SJSA1 (cell line): ENCODE measurements at places on chromosomes 13 and 19. TPM values are rescaled to one million over a fixed set of nuclear protein-coding genes. Genes with fewer than 3 reads are reported as not detected.
A peak's percentile ranks its signal among the peaks of the same experiment; 100 is the strongest.

ZNF560 gene
- not detected in 2 replicates for total RNA-seq

ARL11 gene
- total RNA-seq, result 0.03 TPM in 1 of 2 replicates, not detected in the other

SIGLEC8 gene
- total RNA-seq, result not detected in 2 replicates

C13orf42 gene
- total RNA-seq, result not detected in 2 replicates

DNA sequence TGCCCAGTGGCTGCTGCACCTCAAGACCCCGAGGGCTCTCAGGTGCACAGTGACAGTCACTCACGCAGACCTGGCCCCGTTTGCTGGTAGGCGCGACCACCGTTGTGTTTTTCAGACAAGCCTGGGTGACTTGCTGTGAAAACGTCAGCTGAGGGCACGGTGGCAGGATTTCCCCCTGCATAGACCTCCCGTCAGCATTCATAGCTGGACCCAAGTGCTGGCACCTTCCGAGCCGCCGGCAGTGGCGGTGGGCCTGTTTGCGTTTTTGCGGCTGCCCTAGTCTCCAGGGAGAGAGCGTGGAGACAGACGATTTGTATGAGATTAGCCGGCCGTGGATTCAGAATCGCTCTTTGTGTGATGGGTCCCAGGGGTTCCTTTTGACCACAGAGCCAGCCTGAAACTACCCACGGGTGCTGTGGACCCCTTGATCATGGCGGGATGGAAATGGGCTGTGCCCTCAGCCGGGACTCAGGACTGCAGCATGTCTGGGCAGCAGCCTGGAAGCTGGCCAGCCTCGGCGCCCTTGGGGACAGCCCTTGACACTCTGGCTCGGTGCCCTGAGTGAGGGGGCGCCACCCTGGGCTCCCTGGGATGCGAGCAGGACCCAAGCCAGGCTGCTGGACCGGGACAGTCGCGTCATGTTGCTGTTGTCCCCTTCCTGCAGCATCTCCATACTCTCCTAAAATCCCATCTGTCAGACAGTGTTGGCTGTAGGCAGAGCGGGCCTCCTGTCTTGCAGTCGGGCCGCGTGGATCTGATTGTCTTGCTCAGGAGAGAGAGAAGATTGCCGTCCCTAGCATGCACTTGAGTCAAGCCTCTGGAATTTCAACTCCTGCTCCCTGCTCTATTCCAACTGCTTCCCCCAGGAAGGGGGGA, 8.6 kb downstream of the KDM4B start:
- peak overlapping the region; percentile 58 for H3K27ac ChIP-seq
- H3K4me3 ChIP-seq, result no peak overlapping the region
- peaks cover 39% of the 10 kb centered on the region for H3K4me1 ChIP-seq
- DNase-seq, result peak; percentile 81
- H3K27me3 ChIP-seq, result no peaks in the 10 kb centered on the region

DNA sequence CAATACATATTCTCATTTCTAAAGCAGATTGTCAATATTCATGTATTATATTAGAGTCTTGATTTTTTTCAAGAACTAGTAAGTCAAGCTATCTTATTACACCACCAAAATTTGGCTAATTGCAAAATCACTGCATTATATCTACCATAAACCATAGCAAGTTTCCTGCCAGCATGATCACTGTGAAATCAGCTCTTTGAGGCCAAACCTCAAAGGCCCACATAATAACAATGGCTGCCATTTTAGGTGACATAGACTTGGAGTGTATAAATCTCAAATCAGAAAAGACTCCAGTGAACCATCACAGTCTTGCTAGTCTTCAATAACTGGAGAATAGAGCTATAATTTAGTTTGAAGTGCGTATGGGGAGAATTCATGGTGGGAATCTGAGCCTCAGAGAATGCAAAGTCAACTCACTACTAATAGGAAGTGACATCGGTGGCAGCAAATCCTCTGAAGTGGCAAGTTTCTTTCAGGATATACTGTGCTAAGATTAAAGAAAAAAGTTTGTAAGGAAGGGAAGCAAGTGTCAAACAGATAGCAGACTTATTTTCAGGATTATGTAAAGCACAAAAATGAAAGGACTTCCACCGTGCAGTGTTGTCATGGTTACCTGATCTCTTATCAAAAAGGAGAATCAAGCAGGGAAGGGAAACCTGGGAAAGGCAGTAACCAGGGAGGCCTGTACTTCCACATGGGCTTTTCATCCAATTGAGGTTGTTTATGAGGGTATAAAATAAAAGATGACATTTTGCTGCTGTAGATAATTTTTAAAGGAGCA, 117.4 kb upstream of the FNDC3A start:
- no peaks in the 10 kb centered on the region for H3K27me3 ChIP-seq
- no peaks in the 10 kb centered on the region for H3K36me3 ChIP-seq
- H3K27ac ChIP-seq, result no peak overlapping the region
- DNase-seq, result no peak
- H3K4me3 ChIP-seq, result no peak overlapping the region
- no peaks in the 10 kb centered on the region; the same call in 1 of the 2 replicates for H3K4me1 ChIP-seq

GRCh38 chr13:50306156-50306555, 290.9 kb downstream of the KCNRG start:
- H3K4me1 ChIP-seq, result no peaks in the 10 kb centered on the region
- H3K4me3 ChIP-seq, result no peak overlapping the region
- no peak for DNase-seq
- H3K36me3 ChIP-seq, result no peaks in the 10 kb centered on the region
- no peaks in the 10 kb centered on the region for H3K27me3 ChIP-seq

DNA sequence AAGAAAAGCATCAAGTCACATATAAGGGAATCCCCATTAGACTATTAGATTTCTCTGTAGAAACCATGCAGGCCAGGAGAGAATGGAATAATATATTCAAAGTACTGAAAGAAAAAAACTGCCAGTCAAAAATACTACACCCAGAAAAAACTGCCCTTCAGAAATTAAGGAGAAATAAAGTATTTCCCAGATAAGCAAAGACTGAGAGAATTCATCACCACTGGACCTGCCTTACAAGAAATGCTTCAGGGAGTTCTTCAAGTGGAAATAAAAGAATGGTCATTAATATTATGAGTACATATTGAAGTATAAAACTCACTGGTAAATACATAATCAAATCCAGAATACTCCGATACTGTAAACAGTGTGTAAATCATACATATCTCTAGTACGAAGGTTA, 35.9 kb downstream of the VWA8 start:
- H3K4me3 ChIP-seq, result no peak overlapping the region
- no peak overlapping the region for H3K27ac ChIP-seq
- no peaks in the 10 kb centered on the region for H3K27me3 ChIP-seq
- no peaks in the 10 kb centered on the region for H3K4me1 ChIP-seq
- H3K36me3 ChIP-seq, result peaks cover 7% of the 10 kb centered on the region; the same call in 1 of the 2 replicates
- no peak for DNase-seq

DNA sequence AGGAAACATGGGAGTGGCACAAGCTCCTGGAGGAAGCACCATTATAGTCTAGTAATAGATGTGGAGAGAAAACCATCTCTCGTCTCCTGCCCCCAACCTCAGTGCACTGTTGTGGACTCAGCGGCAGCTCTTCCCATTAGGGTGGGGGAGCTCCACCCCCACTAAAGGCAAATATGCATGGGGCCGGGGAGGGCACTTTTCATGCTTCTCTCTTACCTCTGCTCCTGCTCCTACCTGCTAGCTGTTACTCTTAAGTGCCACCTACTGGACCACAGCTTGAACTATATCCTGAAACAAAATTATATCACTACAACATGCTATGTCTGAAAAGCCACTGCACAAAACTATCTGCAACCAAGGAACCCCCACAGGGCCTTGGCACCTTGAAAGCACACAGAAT, 112.6 kb upstream of the DACH1 start:
- no peaks in the 10 kb centered on the region for H3K4me1 ChIP-seq
- no peak for DNase-seq
- H3K36me3 ChIP-seq, result no peaks in the 10 kb centered on the region
- H3K27ac ChIP-seq, result no peak overlapping the region
- H3K4me3 ChIP-seq, result no peak overlapping the region

DNA sequence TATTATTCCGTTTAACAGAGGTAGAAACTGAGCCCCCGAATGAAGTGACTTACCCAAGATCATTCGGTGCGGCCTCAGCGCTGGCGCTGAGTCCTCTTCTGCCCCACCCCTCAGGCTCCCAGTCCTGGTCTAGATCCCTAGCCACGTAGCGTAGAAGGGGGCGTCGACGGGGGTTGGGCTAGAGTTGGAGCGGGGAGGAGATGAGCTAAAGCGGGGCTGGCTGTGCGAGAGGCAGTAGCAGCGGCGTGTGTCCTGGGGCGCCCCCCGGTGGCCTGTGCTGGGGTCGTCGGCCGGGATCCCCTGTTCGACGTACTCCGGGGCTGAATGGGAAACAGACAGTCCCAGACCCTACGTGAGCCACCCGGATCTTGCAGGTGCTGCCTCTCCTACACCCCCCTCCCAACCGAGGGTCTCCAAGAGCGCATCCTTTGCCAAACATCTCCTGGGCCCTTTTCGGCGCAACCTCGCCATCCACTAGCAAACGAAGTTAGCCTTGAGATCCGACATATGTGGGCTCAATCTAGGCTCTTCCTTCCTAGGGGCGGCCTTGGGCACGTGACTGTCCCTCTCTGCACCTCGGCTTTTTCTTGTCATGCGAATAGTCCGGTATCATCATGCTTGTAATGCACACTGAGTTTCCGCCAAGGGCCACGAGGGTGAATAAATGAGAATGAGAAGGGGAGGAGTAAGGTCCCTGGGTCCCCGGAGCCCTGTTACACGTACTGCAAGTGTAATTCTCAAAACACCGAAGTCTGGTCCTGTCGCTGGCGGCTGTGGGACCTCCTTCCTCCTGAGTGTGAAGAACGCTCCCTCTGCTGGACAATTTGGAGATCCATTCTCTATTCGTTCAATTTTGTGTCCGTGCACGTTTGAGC, 47.7 kb downstream of the CYP4F22 start:
- DNase-seq, result peak; percentile 90
- H3K27me3 ChIP-seq, result no peaks in the 10 kb centered on the region
- peaks cover 13% of the 10 kb centered on the region for H3K4me1 ChIP-seq
- 0 out of 2 replicates have a peak overlapping the region, but pooled peaks have one; percentile 3 for H3K4me3 ChIP-seq

DNA sequence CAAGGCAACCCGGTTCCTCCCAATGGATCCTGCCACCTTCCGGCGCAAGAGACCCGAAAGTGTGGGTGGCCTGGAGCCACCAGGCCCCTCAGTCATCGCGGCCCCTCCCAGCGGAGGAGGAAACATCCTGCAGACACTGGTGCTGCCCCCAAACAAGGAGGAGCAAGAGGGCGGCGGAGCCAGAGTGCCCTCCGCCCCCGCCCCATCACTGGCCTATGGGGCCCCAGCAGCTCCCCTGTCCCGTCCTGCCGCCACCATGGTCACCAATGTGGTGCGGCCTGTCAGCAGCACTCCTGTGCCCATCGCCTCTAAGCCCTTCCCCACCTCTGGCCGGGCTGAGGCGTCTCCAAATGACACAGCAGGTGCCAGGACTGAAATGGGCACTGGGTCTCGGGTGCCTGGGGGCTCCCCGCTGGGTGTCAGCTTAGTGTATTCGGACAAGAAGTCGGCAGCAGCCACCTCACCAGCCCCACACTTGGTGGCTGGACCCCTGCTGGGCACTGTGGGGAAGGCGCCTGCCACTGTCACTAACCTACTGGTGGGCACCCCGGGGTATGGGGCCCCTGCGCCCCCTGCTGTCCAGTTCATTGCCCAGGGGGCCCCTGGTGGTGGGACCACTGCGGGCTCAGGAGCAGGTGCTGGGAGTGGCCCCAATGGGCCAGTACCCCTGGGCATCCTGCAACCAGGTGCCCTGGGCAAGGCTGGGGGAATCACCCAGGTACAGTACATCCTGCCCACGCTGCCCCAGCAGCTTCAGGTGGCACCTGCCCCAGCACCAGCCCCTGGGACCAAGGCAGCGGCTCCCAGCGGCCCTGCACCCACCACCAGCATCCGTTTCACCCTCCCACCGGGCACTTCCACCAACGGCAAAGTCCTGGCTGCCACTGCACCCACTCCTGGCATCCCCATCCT, 11.2 kb upstream of the PRR19 start:
- H3K27me3 ChIP-seq, result no peaks in the 10 kb centered on the region
- DNase-seq, result peak; percentile 76
- no peak overlapping the region for H3K4me3 ChIP-seq
- H3K36me3 ChIP-seq, result peaks cover 87% of the 10 kb centered on the region
- no peak overlapping the region for H3K27ac ChIP-seq
- no peaks in the 10 kb centered on the region; the same call in 1 of the 2 replicates for H3K4me1 ChIP-seq

DNA sequence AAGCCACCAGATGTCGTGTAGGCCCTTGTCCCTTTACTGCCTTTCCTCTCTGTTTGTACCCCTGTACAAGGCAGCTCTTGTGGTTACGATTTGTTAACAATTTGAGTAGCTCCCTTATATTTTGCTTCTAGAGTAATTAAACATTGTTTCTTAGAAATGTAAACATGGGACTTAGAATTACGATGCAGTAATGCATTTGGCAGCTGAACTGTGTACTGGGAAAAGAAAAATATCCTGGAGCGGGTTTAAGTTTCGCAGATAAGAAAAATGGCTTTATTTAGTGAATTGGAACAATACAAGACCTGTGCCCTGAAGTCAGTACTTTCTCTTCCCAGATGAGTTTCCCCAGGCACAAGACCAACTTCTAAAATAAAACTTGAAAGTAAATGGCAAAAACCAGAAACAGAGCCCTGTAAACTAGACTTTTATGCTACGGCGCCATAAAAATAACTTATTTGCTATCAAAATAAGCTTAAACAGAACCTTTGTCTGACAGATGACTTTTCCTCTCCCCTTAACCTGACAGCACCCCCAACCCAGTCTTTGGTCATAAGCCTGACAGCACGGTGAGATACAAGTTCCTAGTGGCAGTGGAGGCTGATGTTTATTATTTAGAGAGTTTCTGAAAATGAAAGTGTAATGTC, 63.0 kb downstream of the LRCH1 start:
- peaks cover 42% of the 10 kb centered on the region for H3K4me1 ChIP-seq
- H3K27me3 ChIP-seq, result no peaks in the 10 kb centered on the region
- peak overlapping the region; percentile 19 for H3K4me3 ChIP-seq

DNA sequence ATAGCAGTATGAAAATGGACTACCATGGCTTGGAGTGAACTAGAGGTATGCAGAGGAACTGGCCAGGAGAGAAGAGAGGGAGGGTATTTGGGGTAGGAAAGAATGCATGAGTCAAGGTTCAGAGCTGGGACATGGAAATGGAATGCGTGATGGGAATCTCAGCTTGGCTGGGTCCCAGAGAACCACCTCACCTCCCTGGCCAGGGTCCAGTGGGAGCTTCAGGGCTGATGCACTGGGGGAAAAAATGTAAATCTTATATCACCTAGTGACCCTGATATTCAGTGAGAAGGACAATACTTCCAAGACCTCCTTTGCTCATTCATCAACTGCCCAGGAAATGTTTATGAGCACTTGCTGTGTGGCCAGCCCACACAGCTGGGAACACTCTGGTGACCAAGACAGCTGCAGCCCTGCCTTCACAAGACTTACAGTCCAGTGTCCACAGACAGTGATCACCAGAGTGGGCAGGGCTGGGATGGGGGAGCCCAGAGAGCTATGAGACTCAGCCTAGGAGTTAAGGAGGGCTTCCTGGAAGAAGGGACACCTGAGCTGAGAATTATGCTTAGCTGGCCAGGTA, 12.8 kb downstream of the IGSF23 start:
- peaks cover 32% of the 10 kb centered on the region for H3K4me1 ChIP-seq
- no peak overlapping the region for H3K4me3 ChIP-seq
- H3K36me3 ChIP-seq, result peaks cover 19% of the 10 kb centered on the region
- no peaks in the 10 kb centered on the region for H3K27me3 ChIP-seq
- H3K27ac ChIP-seq, result peak overlapping the region; percentile 72
